ENCODE measurements at places on chromosomes 13 and 19.

- no peak for DNase-seq
These were observed 28.9 kb downstream of the ZNF101 start for GRCh38 chr19:19697589-19697988.

GRCh38 chr13:44414716-44415115 is 41.1 kb downstream of the SERP2 start:
- no peak for DNase-seq

- no peak for DNase-seq
These were observed 205.4 kb downstream of the SHISA2 start for GRCh38 chr13:25846222-25846984.

- no peak for DNase-seq
These were observed 751 bp downstream of the ERVK3-1 start for GRCh38 chr19:58305932-58306323.

DNA sequence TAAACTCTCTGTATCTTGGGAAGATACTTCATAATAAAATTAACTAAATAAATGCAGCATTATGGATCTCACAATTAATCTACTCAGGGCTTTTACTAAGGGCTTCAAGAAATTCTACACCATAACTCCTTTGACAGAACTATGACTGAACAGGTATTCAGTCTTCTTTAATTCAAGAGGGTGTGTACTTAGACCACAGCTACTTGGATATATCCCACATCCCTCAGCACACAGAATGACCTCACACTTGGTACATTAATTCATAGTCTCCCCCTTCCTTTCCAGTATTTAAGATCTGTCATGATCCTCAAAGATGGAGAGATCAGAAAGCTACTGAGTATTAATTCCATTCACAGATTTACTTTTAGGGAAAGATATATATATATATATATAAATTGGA is 11.6 kb downstream of the DIAPH3 start:
- no peak for DNase-seq

DNA sequence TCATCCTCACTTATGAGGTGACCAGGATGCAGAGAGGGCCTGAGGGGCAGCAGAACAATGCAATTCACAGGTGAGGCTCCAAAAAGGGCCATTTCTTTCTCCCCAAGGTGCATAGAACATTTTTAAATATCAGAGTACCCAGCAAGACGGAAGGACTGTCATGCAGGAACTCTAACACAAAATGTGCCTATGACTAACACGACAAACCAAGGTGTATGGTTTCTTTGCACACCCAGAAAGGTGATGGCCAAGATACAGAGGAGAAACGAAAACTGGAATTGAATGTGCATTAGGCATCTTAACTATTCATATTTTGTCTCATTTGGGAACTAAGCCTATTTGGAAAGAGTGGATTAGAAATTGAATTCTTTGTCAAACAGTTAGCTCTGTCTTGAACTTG is 29.9 kb downstream of the SHISA2 start:
- DNase-seq, result no peak

- DNase-seq, result no peak
These were observed 621 bp downstream of the NOVA2 start for GRCh38 chr19:45972947-45973540.

DNA sequence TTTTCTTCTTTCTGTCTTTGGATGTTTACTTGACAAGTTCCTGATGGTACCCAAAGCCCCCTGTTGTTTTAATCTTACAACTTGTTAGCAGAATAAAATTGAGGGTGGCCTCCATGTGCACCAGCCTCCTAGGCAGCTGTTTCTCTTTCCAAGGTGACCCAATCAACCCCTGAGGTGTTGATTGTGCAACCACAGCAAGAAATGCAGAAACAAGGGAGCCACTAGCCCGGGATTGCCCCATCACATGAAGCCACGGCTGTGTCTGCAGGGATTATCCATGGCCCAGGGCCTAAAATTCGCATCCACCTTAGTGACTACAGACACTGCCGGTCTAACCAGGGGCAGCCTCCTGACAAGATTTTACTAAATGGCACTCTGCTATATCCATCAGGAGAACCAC is 14.4 kb downstream of the CEACAM4 start:
- no peak for DNase-seq

DNA sequence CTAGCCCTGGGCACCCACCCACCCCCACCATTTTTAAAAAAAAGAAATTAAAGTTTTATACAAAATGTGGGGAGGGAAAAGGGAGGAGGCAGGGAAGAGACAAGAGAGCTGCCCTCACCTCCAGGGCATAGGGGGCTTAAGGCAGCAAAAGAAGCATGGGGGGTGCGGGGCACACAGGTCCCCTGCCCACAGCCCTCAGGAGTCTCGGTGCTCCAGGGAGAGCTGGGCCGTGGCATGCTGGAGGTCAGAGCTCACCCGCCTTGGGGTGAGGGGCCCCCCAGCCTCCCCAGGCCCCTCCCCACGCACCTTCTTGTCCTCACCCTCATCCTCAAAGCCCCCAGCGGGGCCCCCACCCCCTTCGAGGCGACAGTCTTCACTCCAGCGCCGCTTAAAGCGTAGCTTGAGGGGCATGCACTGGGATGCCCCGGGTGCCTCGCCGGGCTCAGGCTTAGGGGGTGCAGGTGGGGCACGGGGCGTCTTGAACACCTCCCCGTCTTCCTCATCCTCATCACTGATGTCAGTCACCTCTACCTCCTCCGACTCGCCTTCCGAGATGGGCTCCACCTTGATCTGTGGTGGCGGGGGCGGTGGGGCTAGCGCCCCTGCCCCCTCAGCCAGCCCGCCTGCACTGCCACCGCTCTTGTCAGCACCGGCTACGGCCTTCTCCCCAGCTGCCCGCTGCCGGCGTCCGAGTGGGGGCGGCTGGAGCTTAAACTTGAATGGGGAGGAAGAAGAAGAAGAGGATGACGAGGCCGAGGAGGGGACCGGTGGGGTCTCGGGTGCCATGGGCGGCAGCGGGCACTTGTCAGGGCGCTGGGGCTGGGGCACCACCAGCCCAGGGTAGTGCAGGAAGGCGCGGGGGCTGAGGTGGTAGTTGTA is 6.1 kb upstream of the GSK3A start:
- DNase-seq, result no peak

DNA sequence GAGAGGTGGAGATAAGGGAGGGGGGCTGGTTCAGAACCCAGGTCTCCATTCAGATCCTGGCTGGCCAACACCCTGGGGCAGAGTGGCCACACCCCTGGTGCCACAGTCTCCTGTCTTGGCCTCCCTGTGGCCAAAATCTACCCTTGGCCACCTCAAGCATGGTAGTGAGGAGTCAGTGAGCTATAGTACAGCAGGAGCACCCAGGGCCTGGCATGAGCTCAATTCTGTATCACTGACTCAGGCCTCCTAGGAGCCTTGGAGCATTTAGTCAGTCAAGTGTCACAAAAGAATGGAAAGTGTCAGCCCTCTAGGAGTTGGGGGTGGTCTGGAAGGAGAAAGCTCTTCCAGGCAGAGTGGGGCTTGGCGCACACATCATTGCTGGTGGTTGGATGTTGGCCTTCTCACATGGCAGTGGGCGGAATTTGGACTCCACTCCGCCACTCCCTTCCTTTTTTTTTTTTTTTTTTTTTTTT is 6.6 kb upstream of the CD79A start:
- no peak for DNase-seq

GRCh38 chr13:114285166-114285808 is 3.9 kb downstream of the UPF3A start:
- no peak for DNase-seq

GRCh38 chr19:38429055-38429810 is 3.2 kb upstream of the RASGRP4 start:
- no peak for DNase-seq

- DNase-seq, result no peak
These were observed 2662.9 kb upstream of the PCDH20 start for GRCh38 chr13:64078480-64078936.

- no peak for DNase-seq
These were observed at the start of gene CNN1 for GRCh38 chr19:11538232-11539036. CNN1 (plus strand) TSS chr19:11538851; CDS start chr19:11538928, 77 bp downstream.

DNA sequence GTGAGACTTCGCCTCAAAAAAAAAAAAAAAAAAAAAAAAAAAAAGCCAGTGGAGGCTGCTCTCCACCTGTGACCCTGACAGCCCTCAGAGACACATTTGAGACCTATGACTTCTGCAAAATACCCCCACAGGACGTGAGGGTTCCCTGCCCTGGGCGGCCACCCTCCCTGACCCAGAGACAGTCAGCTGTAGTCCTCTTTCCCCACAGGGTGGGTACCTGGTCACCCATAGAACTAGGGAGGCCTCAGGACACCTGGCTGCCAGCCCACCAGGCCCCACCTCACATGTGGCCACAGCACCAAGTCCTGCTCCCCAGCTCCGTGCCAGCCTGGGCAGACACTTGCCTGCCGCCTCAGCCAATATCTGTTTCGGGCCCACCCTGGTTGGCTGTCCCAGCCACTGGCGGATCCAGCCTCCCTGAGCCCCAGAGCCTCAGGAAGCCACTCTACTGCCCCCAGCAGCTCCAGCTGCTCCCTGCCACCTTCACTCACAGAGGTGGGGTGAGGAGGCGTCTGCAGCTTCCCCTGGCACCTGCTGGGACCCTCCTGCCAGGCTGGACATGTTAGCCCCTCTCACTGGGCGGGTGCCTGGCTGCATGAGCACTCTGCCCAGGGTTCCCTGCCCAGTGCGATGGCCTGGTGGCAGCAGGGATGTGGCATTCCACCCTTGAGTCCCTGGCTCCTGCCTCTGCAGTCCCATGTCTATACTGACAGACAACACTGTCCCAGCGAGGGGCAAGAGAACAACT is 6.9 kb downstream of the MKNK2 start:
- no peak for DNase-seq

DNA sequence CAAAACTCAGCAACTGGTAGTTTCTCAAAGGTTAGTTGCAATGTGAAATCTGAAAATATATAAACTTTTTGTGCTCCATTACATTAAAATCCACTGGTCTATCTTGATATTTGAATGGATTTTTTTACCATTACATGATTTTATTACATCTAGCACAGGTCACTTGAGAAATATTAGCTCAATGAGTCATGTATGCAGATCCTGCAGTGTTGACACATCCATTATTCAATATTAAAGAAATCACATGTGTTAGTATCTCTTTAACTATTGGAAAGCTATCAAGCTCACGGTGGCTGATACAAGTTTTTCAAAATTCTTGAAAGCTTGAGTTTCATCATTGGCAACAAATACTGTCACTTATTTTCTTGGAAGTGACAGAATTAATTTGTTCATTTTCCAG is 373.9 kb upstream of the TSHZ3 start:
- DNase-seq, result no peak

GRCh38 chr13:109123971-109124370 is 494.6 kb downstream of the MYO16 start:
- DNase-seq, result no peak

- no peak for DNase-seq
These were observed 15.2 kb upstream of the EFNB2 start for GRCh38 chr13:106550570-106551135.

DNA sequence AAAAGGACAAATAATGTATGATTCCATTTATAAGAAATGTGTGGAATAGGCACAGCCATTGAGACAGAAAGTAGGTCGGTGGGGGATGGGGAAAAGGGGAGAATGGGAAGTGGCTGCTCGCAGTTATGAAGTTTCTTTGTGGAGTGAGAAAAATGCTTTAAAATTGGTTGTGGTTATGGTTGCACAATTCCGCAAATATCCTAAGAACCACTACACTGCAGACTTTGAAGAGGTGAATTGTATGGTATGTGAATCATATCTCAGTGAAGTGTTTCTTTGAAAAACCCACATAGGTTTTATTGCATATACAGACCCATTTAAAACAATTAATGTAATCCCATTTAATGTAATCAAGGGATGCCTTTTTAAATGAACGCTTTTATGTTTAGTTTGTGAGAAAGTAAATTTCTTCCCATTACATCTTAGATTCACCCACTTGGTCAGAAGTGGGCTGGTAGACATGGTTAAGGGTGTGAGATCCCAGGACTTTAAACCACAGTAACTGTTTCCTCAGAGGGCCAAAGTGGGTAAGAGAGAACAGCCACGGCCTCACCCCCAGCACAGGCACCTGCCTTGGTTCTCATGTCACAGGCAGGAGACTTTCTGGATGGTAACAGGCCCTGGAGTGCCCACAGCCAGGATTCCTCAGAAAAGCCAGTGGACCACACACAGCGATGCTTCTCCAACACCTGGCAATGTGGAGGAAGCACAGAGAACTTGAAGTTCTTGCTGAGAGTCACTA is 119.3 kb upstream of the GJB6 start:
- no peak for DNase-seq

GRCh38 chr13:60164234-60164889 is 634 bp upstream of the DIAPH3 start:
- no peak for DNase-seq

GRCh38 chr19:52140032-52140710 is 433 bp upstream of the ZNF616 start:
- no peak for DNase-seq

DNA sequence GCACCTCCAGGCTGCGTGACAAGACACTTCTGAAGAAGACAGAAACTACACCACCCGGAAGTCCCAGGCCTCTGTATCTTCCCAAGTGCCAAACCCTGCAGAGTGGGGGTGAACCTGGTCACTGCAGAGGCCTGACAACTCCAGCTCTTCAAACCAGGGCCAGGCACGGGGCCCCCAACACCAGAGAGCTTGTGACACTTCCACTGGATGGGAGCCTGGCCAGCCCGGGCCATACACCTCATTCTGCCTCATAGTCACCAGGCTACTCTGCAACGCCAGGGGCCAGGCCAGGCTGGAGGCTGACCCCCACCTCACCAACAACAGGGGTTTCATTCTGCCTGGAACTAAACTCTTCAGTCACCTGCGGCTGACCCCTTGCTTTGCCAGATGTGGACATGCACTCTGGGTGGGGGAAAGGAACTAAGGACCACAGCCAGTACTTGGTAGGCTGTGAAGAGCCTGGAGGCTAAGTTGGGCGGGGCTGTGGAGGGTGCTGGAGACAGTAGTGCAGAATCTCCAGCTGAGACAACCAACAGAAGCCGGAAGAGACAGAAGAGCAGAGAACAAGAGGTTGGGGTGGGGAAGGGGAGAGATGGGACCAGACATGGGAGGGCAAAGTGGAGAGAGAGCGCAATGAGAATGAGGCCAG is 23.0 kb downstream of the TUBA3C start:
- no peak for DNase-seq

DNA sequence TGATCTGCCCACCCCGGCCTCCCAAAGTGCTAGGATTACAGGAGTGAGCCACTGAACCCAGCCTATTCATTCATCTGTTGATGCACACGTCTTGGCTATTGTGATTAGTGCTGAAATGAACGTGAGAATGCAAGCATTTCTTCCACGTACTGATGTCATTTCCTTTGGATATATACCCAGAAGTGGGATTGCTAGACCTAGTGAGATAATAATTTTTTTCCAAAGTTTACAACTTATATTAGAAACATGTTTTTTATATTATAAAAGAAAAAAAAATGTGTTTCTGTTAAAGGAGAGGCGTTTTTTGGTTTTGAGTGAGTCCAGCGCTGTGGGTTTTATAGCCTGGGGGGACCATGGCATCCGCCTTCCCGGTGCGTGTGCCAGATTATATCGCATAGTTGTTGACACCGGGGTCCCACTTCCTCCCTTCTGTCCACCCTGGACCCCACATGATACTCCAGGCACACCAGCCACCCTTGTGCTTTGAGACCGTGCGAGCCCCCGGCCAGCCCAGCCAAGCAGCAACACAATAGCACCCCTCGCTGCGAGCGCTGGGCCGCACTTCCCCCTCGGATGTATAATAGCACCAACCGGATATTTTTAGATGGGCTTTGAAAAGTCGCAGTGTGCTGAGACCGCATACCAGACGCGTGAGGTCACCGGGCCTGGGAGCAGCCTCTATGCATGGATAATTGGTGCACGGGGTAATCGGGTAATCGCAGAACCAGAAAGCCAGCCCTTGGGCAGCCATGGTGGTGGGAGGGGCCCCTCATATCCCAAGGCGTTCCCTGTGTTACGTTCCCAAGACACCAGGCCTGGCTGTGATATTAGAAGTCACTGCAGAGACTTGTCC is 59.6 kb downstream of the MYO9B start:
- peak; percentile 92 for DNase-seq

GRCh38 chr19:3274942-3275582 is 50.6 kb downstream of the CELF5 start:
- no peak for DNase-seq

All from renal cortex interstitium (tissue), 15 donors.